Fibroblast of the aortic adventitia (primary cell): ENCODE measurements at places on chromosomes 11 and 22.

DNA sequence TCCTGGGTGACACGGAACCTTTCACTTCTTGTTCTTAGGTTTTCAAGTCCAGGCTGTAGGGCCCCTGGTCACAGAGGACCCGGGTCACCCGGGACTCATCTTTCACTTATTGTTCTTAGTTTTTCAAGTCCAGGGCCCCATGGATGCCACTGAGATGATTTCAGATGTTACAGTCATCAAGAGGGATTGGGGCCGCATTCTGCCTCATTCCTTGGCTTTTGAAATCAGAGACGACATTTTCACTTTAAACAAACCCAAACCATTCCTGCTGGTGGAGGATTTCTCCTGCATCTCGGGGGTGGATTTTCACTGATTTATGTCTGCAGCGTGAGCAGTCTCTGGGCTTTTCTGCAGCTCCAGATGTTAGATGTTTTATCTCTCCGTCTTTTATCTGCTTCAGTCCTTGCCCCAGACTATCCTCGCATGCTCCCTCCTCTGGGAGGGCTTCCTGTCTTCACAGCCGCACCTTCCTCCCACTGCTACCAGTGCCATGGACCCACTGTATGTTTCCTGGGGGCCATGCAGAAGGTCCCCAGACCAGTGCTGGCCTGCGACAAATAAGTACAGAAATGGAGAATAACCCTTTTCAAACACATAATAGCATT lies 27.4 kb downstream of the FBLN1 start:
- peak; percentile 53 for DNase-seq

- DNase-seq = no peak
These were observed 5.4 kb downstream of the PAX6 start for GRCh38 chr11:31805629-31806185.

GRCh38 chr22:19430890-19431541 lies 517 bp downstream of the HIRA start:
- peak; percentile 36 for DNase-seq

DNA sequence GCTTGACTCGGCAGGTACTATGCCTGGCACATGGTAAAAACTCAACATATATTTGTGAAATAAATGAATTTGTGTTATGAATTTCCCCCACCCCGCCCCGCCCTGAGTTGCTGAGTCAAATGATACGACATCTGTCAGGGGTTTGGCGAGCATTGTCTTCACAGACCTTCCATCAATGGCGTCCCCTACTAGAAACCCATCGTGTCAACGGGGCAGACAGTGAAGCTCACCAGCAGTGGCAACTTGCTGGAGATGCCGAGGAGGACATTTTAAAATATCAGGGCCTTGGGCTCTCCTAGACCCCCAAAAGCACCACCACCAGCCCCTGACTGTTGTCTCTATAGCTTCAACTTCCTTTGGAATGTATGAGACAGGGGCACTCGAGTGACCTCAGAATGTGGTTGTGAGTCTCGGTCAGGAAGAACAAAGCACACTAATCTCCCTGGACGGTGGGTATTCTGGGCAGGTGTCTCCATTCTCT lies 761 bp upstream of the NXF1 start:
- DNase-seq = no peak
